ENCODE measurements at places on chromosomes 5 and 9.

GRCh38 chr5:78534148-78534904, 114.2 kb downstream of the LHFPL2 start:
- DNase-seq = no peak

- DNase-seq = no peak
Observed at GRCh38 chr9:14193328-14193990, 120.5 kb downstream of the NFIB start.

DNA sequence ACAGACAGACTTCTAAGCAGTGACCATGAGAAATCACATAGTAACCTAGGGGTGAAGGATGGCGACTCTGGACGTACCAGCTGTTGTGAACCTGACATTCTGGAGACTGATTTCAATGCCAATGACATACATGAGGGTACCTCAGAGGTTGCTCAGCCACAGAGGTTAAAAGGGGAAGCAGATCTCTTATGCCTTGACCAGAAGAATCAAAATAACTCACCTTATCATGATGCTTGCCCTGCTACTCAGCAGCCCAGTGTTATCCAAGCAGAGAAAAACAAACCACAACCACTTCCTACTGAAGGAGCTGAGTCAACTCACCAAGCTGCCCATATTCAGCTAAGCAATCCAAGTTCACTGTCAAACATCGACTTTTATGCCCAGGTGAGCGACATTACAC, 38.0 kb upstream of the CCDC152 start:
- DNase-seq = peak; percentile 3

- no peak for DNase-seq
Observed at GRCh38 chr9:20358207-20358606, 264.1 kb downstream of the MLLT3 start.

DNA sequence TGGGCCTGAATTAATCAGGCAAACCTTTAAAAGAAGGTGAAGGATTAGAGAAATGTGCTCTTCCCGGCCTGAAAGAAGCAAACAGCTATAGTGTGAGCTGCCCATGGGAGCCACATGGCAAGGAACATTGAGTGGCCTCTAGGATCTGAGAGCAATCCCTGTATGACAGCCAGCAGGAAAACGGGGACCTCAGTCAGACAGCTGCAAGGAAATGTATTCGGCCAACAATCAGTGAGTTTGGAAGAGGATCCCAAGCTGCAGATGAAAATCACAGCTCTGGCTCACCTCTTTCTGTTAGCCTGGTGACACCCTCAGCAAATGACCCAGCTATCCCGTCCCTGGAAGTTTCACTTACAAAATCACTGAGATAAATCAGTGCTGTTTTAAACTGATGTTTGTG, 309.2 kb downstream of the SH3GL2 start:
- no peak for DNase-seq

GRCh38 chr9:99015890-99016289, 72.2 kb downstream of the COL15A1 start:
- no peak for DNase-seq
